ENCODE measurements at places on chromosomes 6 and 20.
A peak's percentile ranks its signal among the peaks of the same experiment; 100 is the strongest.

- no peak for DNase-seq
Measured at GRCh38 chr20:6704132-6704861, 63.2 kb upstream of the BMP2 start.

DNA sequence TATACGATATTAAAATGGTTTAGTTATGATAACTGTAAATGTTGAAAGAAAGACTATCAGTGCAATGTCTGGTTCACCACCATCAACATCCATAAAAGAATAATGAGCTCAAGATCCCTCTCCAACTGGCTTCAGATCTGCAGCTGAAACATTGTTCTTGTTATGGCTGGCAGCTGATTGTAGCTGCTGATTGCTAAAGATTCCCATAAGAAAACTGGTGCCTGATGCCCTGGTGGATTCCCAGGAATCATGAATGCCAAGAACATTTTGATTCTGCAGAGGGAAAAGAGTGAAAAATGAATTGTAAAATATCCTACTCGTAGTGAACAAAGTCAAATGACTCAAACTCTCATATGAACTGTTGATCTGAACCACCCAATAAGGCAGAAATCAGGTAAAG lies 1160.2 kb downstream of the EPHA7 start:
- DNase-seq, result no peak

DNA sequence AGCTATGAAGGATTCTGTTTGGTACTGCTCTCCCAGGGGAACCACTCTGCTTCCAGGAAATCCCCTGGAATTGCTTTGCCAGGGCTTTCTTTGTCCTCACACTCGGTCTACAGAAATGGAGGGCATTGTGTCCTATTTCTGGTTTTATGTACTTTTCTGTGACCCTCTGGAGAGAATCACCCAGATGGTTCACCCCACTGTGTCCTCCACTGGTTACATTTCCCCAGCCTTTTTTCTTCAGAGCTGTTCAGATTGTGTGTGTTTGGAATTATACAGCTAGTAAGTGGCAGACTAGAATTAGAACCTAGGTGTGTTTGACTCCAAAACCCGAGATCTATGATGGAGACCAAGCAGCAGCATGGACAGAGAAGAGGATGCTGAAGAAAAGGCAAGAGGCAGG lies 80.8 kb downstream of the CD164 start:
- DNase-seq, result no peak

DNA sequence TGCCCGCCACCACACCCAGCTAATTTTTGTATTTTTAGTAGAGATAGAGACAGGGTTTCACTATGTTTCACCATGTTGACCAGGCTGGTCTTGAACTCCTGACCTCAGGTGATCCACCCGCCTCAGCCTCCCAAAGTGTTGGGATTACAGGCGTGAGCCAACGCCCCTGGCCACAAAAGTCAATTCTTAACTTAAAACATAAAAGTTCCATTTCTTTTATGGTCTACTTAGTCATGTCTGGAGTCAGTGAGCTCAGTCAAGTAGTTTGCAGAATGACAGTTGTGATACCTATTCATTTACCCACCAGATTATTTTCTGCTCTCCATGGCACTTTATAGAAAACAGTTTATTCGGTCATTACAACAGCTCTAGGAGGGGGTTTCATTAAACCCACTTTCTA lies 103.1 kb upstream of the ESR1 start:
- DNase-seq, result no peak

DNA sequence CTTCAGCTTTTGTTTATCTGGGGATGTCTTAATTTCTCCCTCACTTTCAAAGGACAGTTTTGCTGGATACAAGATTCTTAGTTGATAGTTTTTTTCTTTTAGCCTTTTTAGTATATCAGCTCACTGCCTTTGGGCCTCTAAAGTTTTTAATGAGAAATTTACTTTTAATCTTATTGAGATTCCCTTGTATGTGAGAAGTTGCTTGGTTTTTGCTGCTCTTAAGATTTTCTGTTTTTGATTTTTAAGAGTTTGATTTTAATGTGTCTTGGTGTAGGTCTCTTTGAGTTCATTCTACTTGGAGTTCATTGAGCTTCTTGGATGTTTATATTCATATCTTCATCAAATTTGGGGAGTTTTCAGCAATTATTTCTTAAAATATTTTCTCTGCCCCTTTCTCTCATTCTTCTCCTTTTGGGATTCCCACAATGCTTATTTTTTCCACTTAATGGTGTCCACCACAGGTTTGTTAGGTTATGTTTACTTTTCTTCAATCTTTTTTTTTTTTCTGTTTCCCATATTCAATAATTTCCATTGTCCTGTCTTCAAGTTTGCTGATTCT lies 19.6 kb upstream of the TGM6 start:
- no peak for DNase-seq

GRCh38 chr6:165266191-165266590 lies 43.2 kb downstream of the C6orf118 start:
- no peak for DNase-seq

DNA sequence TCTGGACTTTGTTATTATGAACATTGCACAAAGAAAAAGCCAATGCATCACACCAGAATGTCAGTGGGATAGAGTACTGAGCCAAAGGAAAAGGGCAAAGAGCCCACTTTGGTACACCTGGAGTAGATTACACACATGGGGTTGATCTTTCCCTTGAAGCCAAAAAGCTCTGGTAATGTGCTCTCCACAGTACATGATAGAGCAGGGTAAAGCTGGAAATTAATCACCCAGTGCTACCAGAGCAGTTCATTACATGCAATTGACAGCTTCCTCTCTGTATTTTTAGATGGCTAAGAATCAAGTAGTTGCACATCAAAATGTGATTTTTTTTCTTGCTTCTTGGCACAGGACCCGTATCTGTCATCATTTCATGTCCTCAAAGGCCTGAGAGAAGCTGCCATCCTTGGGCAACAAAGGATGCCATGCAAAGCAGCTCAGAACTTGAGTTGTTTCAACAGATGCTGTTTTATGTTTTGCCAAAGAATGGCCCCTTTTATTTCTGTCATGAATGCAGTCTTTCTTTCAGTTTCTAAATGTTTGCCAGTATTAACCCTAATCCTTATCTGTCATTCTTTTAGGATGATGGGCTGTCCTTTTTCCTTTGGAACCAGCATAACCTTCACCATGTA lies 88.1 kb downstream of the HDGFL1 start:
- DNase-seq, result no peak

- DNase-seq, result no peak
Measured at GRCh38 chr20:40632346-40632976, 56.6 kb downstream of the MAFB start.

- DNase-seq, result no peak
Measured at GRCh38 chr20:38545771-38546170, 35.2 kb upstream of the ADIG start.

DNA sequence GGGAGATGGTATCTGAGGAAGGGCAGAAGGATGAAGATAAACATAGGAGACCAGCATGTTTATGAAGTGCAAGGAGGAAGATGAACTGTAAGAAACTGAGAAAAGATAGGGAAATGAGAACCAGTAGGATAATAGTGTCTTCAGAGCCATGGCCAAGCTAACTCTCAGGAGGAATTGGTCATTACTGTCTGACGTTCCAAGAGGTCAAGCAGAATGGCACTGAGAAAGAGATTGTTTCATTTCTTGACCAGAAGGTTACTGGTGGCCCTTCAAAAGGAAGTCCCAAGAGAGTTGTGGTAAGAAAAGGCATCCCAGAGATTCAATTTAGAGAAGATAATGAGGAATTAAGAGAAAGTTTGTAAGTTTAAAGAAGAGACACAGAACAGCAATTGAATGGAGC lies 47.5 kb downstream of the EYA4 start:
- DNase-seq, result no peak

- DNase-seq, result no peak
Measured at GRCh38 chr6:68689910-68690309, 54.8 kb downstream of the ADGRB3 start.

DNA sequence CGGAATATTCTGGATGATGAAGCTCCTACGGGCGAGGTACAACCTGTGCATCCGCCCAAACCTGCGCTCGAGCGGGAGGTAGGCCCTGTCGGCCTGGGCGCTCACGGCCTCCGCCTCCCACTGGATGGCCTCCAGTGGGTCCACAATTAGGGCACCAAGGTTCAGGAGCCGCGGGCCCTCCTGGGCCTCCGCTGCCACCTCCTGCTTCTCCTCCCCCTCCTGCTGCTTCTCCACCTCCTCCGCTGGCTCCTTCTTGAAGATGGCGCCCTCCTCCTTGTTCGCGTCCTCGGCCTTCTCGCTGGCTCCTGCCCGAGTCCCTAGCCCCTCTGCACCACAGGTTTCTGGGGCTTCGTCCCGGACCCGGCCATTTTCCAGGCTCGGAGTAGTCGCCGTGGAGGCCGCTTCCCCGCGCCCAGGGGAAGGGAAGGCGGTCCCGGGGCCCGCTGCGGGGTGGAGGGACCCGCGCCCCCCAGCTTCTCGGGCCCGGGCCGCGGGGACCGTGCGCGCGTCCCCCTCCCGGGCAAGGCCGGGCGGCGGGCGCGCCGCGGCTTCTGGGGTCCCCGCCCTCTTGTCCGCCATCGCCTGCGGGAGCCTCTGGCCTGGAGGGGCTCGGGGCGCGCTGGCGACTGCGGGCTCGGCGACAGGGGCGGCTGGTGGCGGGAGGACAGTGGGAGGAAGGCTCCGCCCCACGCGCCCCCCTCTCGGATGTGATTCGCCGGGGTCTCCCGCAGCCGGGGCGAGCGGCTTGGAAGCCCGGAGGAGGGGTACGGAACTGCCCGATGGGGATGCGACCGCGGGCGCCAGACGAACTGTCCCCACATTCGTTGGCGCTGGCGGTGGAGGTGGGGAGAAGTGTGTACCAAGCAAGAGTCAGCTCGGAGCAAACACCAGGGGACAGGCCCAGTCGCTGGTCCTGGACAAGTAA lies 17.6 kb downstream of the PLAGL2 start:
- peak; percentile 55 for DNase-seq

DNA sequence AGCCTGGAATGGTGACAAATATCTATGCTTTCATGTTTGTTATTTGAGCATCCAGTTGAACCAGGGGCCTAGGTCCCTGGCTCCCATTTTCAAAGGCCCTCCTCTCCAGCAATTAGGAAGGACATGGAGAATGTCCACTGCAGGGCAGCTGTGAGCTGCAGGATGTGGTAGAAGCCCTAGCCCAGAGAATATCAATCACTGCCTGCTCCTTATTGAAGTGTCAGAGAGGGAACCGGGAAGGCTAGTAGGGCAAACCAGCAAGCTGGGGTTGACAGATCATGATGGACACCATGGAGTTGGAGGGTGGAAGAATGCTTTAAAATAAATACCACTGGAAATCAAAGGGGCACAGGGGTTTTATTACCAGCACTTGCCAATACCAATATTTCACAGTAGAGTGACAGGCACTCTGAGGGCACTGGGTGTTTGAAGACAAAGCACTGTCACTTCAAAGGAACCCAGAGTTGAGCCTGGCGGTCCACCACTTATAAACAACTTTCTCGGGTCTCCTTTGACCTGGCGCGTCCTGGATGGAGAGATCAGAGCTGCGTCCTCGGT lies 47.7 kb downstream of the ZNF831 start:
- DNase-seq, result no peak

DNA sequence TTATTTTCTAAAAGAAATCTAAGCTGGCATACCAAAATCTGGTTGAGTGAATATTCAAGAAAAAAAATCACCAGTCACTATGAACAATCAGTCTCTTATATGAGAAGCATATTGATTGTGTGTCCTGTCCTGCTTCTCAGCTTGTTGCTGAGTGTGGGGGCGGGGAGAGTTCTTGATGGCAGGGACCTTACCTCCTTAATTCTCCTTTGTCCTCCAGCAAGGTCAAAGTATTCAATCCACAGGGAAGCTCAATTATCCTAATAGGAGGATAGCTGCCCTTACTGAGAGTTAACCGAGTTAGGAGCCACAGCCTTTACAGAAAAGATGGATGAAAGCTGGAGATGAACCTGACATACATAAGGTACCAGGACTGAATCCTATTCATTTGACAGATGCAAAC lies 154.0 kb downstream of the LY86 start:
- no peak for DNase-seq
